GM23338 (cell line): ENCODE measurements at places on chromosomes 2 and 18. TPM values are rescaled to one million over a fixed set of nuclear protein-coding genes. Genes with fewer than 3 reads are reported as not detected.

ROCK2 gene
- total RNA-seq = 27.0 and 28.0 TPM in 2 replicates

- peak; percentile 53 for DNase-seq
These were observed 17.6 kb upstream of the NEDD4L start for GRCh38 chr18:58026395-58026794.

GRCh38 chr2:42771546-42772153 lies 7.7 kb upstream of the OXER1 start:
- DNase-seq = no peak

HOXD4 gene
- total RNA-seq = not detected in 2 replicates

DNA sequence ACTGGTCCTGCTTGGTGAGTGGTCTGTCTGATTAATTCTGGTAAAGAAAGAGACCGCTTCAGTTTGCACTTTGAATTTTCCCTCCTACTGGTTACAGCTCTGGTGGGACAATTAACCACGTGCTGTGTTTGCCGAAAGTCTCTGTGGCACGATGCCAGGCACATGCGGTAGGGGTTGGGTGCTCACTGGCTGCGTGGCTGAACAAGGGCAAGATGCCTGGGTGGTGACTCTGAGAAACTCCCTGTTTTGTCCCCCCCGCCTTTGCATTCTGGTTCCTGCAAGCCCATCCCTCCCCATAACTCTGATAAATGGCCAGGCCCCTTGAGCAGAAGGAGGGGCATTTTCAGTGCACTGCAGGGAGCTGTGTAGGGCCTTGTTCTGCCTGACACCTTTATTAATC lies 206.1 kb downstream of the TFCP2L1 start:
- DNase-seq = no peak

- DNase-seq = no peak
These were observed 35.4 kb upstream of the NABP1 start for GRCh38 chr2:191642541-191642940.

- no peak for DNase-seq
These were observed 25.6 kb upstream of the ITGB6 start for GRCh38 chr2:160225722-160226121.

MARCHF4 gene
- 1.1 and 1.2 TPM in 2 replicates for total RNA-seq

DNA sequence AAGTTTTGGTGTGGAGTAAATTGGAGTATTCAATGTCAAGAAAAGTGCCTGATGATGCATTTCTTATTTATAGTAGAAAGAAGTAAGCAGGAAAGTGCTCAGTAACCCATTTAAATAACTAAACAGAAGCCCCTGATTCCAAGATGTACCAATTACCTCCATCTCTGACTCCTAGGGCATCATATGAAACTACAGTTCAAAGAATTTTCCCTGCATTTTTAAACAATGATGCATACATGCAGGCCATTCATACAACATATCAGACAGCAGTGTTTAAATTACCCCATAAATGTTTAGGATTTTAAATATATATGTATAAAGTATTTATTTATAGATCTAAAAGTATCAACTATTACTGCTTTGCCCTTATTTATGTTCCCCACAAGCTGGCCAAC lies 36.2 kb downstream of the FTCDNL1 start:
- DNase-seq = no peak

DNA sequence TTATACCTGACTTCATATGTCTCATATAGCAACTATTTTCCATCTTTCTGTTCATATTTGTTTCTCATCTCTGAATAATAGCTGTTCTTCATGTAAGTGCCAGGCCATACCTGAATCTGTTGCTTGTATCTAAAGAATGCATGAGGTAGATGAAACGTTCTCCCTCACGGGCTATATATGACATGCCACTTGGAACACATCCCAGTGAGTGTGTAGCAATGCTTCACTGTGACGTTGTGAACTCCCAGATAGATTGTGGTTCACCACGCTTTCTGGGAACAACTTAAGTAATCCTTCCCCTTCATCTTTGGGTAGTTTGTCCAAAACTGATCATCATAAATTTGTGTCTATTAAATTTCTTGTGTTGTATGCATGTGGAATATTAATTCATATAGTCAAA lies 60.1 kb downstream of the RDH14 start:
- DNase-seq = no peak

DOK6 gene
- total RNA-seq = 0.35 and 0.42 TPM in 2 replicates

BOK gene
- total RNA-seq = 33.4 and 36.7 TPM in 2 replicates

SCG2 gene
- 0.31 TPM in 2 replicates for total RNA-seq

DNA sequence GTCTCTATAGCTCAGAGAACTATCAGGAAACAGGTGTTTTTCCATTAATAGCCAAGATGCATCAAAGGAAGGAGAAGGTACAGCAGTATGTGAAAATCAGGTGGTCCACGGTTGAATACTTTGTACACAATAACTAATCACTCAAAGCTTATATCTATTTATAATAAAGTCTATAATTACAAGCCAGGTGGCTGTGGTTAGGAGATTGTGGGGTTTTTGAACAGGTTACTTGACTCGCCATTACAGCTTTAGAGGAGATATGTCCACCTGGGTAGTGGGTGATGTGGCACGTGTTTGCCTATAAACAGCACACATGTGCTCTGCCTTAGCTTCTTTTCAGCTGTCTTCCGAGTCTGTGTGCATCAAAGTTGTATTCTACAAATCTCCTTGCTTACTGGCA lies 892.2 kb upstream of the ZEB2 start:
- DNase-seq = no peak

PHLPP1 gene
- total RNA-seq = 72.5 and 73.6 TPM in 2 replicates

RDH14 gene
- 38.0 and 38.1 TPM in 2 replicates for total RNA-seq

CROCC2 gene
- not detected in 2 replicates for total RNA-seq

DNA sequence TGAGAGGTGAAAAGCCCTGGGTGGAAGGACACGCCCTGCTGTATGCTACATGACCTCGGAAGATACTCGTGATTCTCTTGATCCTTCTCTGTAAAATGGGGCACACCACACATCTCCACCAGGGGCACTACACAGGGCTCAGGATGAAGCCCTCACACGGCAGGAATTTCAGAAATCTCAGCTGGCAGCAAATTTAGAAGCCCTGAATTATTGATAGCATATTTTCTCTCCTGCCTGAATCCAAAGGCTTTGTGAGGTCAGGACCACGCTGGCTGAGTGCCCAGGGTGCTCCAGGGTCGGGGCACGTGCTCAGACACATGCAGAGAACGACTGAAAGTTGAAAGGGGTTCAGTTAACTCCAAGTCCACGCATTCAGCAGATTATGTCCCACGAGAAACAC lies 42.1 kb upstream of the GALR1 start:
- DNase-seq = peak; percentile 73

DNA sequence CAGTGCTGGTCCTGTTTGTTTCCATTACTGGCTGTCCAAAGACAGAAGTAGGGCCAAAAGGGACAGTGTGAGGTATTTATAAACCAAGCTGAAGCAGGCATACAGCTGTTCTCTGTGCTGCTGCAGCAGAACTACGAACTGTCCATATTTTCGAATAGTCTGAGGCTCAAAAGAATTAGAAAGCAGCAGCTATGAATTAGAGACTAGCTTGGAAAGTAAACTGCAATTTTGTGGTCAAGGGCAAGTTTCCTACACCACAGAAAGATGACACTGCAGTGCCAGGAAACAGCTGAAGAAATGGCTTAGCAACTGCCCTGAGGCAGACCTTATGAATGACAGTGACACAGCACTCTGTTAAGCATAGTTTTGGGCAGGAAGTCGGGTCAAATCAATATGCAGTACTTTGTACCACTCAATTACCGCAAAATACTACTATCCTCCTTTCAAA lies 125.3 kb downstream of the TMEM131 start:
- DNase-seq = no peak

SOCS6 gene
- 12.4 and 13.3 TPM in 2 replicates for total RNA-seq

- peak; percentile 38 for DNase-seq
These were observed 24.1 kb downstream of the RMND5A start for GRCh38 chr2:86744152-86744551.

- no peak for DNase-seq
These were observed 35.7 kb downstream of the STK39 start for GRCh38 chr2:168211664-168212163.

DNA sequence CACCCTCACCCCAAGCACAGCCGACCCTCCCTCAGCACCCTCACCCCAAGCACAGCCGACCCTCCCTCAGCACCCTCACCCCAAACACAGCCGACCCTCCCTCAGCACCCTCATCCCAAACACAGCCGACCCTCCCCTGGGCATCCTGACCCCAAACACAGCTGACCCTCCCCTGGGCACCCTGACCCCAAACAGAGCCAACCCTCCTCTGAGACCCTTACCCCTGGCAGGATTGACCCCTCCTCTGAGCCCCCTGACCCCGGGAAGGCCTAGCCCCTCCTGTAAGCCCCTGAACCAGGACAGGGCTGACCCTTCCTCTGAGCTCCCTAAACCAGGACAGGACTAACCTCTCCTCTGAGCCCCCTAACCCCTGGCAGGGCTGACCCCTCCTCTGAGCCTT lies 84.4 kb upstream of the RAB6C start:
- no peak for DNase-seq

SH3RF3 gene
- 0.63 and 1.2 TPM in 2 replicates for total RNA-seq

GRCh38 chr2:29196792-29197788 lies 81.9 kb downstream of the CLIP4 start:
- peak; percentile 90 for DNase-seq

DNA sequence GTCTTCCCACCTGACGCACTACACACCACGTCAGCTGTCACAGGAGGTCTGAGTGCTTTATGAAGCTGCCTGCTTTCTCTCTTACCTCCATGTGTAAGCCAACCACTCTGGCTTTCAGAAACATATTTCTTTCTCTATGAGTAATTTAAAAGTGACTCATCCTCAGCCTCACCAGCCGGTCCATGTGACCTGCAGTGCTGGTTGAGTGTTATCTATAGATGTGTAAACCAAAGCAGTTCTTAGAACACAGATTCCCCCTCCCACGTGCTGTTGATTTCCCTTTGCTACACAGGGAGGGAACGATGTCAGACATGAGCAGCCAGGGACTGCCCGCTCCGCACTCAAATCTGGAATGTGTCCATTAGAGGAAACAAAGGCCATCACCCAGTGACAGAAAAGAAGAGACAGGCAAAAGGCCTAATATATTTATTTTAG lies 157.8 kb downstream of the BCL2 start:
- no peak for DNase-seq

DNA sequence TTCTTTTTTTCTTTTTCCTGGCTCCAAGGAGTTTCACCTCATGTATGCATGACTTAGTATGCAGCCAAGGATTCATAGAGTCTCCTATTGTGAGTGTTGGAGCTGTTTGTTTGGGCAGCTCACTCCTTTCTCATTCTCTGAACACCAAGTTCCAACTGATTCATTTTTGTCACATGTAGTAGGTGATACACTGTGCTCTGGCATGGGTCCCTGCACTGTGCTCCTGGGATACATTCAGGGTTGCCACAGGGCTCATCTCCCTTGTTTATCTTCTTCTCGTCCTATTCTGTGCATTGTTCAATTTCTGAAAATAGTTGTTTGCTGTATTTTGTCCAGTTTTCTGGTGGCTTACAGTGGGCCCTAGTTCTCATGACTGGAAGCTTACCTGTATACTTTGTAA lies 96.8 kb downstream of the ZNF407 start:
- DNase-seq = no peak

DNA sequence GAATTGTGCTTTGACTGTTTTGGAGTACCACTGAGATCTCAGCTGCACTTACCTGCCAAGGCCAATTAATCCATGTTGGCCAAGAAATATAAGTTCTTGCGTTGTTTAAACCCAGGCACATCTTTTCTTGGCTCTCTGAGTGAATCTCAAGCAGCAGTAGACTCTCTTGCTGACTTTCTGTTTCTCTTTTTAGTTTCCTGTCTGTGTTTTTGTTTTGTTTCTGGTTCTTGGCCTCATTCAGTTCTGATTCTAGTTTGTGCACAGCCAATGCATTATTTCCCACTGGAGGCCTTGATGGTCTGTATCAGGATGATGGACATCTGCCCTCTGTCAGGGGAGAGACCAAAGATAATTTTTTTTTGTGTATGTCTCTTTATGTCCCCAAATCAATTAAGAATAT lies 379.4 kb downstream of the CDH2 start:
- no peak for DNase-seq

DNA sequence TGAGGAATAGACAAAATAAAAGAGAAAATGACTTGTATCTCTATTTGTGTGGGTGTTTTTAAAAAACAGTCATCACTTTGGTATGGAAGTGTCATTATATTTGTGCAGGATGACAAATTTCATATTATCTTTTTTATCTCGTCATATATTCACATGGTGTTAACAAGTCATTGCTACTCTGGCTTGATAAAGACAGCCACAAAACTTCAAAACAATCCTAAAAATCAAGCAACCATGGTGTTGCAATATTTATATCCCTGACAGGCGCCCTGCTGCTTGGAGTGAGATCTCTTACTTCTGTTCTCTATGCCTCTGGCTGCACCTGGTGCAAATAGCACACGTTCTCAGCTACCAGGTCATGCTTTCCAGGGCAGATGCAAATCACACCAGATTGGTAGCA lies 278.0 kb upstream of the EPHA4 start:
- DNase-seq = no peak

CNTNAP5 gene
- total RNA-seq = 0.08 and 0.49 TPM in 2 replicates

DNA sequence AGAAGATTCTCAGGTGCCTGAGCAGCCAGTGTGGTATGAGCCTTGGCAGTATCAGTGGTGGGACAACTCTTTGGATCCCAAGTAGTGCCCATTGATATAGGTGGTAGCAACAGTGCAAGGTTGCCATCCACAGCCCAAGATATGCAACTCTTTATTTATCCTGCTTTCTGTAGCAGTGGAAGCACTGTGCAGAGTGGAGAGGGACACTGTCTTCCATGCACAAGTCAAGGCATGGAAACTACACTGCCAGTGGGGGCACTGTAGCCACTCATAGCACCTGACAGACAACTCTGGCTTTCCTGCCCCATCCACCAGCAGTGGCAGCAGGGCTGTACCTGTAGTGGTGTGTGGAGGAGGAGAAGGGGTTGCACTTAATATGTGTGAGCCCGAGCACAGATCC lies 409.6 kb upstream of the TMEFF2 start:
- DNase-seq = peak; percentile 25
